ENCODE measurements at places on chromosomes 5 and 9.

DNA sequence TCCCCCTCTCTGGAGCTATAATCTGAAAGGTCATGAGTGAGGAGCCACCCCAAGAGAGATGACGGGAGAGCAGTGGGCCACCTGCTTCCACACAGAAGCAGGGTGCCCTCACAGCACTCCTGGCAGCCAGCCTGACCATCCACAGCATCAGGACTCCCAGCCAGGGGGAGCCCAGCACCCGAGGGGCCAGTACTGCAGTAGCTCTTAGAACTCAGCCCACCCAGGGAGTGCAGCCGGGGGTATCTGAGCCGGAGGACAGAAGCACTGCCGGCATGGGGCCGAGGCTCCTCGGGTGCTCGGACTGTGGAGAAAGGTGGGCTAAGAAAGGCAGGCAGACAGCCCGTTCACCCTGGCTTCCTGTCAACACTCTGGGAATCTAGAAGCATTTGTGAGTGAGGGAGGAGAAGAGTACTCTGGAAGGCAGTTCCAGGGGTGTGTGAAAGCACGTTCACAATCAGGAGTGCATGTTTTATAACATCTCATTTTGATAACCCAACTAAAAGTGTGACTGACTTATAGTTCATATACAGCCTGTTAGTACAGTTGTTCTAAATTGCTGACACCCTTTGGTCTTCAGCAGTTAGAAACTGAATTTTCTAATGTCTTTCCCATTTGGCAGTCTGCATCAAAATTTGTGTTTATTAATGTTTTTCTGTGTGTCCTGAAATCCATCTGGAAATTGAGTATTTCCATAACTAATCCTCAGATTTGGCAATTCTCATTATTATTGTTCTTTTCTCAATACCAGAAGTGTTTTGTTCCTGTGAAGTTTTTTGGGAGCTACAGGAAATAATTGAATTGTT, 25.9 kb upstream of the ASPN start:
- no peak for DNase-seq

DNA sequence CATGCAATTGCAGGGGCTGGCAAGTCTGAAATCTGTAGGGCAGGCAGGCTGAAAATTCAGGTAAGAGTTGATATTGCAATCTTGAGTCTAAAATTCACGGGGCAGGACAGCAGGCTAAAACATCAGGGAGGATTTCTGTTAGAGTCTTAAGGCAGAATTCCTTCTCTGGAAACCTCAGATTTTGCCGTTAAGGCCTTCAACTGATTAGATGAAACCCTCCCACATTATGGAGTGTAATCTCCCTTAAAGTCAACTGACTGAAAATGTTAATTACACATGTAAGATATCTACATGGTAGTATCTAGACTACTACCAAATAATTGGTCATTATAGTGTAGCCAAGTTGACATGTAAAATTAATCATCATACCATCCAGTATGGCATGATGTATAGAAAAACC, 3.1 kb upstream of the ZNF169 start:
- no peak for DNase-seq

DNA sequence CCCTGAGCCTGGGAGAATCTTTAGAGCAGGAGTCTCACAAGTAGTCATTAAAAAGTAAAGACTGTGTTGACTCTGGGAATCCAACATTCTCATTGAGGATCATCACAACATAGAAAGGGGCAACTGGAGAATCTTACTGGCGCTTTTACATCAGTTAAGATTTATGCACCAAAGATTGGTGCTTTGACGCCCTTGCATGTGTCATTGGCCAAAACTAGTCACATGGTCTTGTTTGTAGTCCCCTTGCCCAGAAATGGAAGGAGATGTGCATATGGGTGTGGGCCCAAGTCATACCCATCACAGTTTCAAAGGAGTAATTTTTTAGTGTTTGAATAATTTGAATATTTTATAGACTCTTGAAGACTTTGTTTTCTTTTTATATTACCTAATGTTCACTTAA, 228.2 kb downstream of the PRR16 start:
- DNase-seq = no peak

GRCh38 chr5:135030123-135030955, 3.7 kb downstream of the PITX1 start:
- peak; percentile 68 for DNase-seq

DNA sequence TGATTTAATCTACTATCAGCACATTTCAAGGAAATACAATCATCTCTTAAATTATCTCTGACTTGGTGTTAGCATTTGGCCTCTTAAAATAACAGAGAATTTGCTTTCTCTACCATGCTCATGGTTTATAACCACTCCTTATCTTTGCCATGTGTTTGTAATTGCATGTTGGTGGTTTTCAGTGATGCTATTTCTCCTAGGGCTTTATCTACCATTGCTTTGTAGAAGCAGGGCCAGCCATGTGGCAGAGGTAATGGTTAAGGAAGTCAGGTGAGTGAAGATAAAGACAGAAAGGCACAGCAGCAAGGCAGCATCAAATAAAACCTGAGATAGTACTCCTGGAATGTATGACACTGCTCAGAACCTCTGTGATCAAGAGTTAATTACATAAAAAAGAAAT, 206.2 kb downstream of the FER start:
- DNase-seq = no peak

DNA sequence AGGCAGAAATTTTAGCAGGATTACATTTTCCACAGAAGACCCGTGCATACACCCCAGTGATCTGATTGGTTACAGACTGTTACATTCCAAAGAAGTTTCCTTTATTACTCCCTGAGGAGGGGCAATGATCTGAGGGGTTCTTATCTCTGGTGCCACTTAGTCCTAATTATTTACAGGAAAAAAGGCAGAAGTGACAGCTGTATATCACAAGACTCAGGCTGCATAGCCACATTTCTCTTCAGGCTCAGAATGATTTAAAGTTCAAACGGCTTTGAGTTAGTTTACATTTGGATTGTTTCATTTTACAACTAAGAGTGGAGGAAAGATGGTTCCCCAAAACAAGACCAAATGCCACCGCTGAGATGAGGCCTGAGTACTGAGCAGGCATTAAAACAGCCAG, 17.3 kb downstream of the NAIF1 start:
- DNase-seq = no peak

DNA sequence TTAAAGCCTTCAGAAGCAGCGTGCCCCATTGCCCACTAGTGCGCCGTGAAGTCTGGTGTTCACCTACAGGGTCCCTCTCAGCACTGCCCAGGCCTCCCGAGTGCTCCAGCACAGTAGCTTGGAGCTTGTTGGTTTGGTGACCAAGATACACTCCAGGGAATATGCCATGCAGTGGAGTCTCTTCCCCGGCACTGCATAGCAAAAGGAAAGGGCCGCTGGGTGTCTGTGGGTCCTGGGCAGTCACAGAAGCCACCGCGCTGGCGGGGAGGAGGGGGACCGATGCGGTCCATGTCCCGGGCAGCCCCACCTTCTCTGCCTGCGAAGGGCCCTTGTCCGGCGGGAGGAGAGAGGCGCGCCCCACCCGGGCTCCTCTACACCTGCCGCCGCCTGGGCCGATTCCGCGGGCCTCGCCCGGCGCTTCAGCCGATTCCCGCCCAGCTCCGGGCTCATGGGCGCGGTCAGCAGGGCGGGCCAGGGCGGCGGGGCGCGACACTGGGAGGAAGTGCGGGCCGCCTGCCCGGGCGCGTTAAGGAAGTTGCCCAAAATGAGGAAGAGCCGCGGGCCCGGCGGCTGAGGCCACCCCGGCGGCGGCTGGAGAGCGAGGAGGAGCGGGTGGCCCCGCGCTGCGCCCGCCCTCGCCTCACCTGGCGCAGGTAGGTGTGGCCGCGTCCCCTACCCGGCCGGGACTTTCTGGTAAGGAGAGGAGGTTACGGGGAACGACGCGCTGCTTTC, at the start of gene SYK:
Gene SYK (plus strand): TSS at position 579 of the 732 bp plus-strand sequence. CDS start 42,080 bp downstream, outside the sequence.
- DNase-seq = peak; percentile 67

DNA sequence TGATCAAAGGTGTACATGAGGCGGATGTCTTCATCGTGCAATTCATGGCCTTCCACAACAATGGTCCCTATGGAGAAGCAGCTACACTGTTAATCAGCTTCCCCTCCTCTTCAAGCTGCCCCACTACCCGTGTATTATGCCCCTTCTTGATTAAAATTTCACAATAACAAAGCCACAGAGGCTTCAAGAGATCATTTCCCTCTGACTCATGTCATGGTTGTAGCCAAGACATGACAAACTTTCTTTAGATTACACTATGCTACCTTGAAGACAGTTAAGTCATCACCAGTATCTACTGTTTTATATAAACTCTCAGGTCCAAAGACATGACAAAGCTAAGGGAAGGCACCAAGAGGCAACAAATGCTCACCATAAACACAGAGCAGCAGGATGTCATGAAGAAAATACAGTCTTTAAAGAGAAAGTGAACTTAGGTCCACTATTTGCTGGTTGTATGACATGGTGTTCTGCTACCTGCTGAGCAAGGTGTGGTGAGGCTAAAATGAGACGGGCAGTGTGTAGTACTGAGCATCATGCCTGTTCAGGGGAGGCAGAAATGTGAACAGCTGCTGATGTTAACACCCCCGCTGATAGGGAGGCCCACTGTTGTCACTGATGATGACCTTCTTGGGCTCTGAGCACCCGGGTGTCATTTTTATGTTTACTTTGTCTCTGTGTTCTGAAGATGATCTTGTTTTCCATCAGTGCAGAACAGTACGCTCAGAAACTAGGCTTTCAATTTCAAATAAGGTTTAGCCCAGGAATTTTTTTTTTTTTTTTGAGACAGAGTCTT, 48.3 kb downstream of the IARS1 start:
- DNase-seq = no peak

GRCh38 chr5:53029608-53030007, 40.5 kb downstream of the ITGA2 start:
- no peak for DNase-seq

DNA sequence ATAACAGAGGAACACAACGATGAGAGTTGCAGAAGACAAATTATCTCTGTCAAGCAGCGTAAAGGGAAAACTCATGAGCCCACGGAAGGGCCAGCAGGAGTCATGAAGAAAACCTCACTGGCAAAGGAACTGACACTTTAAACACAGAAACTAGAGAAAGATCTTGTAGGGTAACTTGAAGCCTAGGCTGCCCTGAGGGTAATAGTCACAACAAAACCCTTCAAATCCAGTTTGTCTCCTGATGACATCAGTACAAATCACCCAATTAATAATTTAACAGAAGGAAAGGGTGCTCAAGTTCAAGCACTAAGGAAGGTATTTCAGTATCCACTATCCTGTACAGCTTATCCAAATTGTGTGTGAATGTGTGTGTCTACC, 549.1 kb downstream of the MTRR start:
- DNase-seq = no peak
